ENCODE measurements at places on chromosomes 6 and 20.

DNA sequence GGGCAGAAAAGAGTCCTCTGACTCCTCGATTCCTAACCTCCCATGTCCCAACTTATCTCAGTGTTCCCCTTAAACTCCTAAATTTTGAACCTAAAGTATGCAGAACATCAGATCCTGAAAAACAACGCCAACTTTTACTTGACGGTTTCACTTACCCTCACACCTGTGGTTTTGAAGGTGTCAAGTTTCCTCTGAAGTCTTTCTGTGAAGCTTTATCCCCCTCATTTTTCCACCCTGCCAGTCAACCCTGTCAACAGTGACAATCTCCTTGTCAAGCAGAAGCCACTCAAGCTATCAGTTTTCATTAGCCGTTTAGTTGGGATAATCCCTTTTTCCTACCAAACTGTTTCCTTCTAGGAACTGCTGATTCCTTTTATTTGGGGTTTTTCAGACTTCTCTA lies 245.4 kb upstream of the PREP start:
- no peak for DNase-seq

- DNase-seq = no peak
Observed at GRCh38 chr6:56961151-56961550, 6.2 kb downstream of the BEND6 start.

DNA sequence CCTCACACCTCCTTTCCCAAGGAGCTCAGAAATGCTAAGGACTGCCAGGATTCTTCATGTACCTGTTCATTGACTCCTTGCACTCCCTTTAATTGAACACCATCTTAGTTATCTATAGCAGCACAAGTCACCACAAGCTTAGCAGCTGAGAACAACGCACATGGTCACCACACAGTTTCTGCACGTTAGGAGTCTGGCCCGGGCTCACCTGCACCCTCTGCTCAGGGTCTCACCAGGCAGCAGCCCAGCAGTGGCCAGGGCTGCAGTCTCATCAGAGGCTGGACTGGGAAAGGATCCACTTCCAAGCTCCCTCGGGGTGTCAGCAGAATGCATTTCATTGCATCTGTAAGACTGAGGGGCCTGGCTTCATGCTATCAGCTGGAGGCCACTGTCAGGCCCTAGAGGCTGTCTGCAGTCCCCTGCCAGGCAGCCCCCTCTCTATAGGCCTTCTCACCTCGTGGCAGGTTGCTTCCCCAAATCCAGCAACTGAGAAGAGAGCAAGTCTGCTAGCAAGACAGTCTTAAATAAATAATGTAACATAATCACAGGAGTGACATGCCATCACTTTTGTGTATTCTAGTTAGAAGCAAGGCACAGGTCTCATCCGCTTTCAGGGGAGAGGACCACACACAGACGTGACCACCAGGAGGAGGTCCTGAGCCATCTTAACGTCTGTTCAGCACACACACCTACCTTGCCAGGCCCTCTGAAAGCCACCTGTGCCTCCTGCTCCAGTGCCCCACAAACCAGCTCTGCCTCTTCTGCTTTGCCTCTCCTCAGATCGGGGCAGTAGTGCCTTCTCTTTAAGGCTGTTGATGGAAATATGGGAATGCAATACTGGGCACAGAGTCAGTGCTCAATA lies 165.2 kb upstream of the CST7 start:
- no peak for DNase-seq

DNA sequence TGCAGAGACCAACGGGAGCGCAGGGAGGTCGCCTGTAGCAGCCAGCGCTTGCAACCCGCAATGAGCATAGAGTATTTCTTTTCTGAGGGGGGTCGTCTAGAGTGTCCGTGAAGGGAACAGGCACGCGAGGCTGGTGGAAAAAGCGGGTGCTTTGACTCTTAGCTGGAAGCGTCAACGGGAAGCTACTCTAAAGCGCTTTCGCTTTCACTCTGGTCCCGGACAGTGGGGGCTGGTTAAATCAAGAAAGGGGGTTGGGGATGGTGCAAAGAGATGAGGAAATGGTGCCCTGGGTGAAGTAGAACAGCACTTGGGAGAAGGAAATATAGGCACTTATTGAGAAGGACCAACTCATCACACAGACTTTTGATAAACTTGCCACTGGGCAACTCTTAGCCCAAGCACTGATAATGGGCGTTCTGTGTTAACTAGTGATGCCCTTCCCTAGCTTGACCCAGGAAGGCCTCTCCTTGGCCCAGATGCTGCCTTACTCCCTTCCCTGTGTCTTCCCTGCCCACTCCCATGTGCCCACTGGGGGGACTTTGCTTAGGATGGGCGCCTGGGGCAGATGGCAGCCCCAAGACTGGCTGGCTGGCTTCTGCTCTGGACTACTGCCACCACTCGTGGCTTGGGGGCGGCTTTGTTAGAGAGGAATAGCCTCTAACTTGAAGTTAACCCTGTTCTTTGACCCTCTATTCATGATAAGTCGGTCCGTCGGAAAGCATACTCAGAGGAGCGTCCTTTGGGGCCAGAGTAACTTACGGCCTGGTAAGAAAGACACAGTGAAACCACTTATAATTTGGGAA lies 585 bp downstream of the PSMB9 start:
- DNase-seq = no peak

GRCh38 chr6:41200901-41201763 lies at the start of gene TREML2:
TREML2 (minus strand) TSS chr6:41201149; CDS start chr6:41201008, 141 bp downstream.
- DNase-seq = no peak

- DNase-seq = peak; percentile 39
Observed at GRCh38 chr6:166365221-166365620, 17.5 kb downstream of the MPC1 start.

- no peak for DNase-seq
Observed at GRCh38 chr6:44120692-44121443, 6.4 kb downstream of the MRPL14 start.

GRCh38 chr6:105816847-105817246 lies 269.3 kb upstream of the PRDM1 start:
- no peak for DNase-seq

DNA sequence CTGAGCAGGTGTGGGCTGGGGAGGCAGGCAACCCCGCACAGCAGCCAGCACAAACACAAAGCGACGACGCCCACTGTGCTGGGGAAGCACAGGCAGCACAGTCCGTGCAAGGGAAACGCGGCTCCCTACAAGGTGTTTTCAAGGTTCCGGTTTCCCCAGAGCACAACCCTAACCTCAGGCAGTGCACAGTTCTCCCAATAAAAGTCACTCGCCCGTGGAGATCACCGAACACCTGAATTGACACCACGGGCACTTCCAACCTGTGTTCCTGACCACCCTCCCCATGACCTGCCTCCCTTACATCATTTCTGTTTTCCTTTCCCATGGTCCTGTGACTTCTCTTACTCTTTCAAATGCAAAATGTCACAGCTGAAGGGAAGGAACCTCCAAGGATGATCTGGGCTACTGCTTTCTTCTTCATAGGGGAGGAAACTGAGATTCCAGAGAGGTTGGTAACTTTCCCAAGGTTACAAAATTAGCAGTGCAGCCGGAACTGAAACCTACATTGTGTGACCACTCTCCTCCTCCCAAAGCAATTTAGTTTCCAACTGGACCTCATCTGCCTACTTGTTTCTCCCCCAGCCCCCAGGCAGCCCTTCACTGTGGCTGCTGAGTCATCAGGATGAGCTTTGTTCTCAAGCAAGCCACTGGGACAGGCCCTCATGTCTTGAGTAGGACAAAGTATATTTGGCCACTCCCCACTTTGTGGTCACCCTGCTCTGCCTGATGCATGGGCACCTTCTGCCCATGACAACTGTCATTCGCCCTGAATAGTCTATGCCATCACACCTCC lies 125.3 kb downstream of the ATXN1 start:
- peak; percentile 52 for DNase-seq

- DNase-seq = no peak
Observed at GRCh38 chr6:12149944-12150510, 137.9 kb downstream of the HIVEP1 start.

DNA sequence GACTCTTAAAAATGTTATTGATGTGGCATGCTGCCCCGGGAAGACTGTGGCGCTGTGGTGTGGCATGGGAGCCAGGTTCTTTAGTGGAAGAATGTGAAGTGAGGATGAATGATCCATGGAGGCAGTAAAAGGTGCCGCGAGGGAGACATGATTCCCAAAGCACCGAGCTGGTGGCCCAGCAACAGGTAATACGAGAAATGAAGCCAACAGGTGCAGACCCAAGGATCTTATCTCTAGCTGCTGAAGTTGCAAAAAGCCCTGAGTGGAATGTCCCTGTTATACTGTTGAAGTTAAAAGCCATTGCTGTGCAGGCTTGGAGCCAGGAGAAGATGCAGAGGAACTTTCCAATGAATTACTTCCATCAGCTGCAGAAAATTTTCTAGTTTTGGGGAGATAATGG lies 53.5 kb downstream of the OR2B6 start:
- DNase-seq = no peak

DNA sequence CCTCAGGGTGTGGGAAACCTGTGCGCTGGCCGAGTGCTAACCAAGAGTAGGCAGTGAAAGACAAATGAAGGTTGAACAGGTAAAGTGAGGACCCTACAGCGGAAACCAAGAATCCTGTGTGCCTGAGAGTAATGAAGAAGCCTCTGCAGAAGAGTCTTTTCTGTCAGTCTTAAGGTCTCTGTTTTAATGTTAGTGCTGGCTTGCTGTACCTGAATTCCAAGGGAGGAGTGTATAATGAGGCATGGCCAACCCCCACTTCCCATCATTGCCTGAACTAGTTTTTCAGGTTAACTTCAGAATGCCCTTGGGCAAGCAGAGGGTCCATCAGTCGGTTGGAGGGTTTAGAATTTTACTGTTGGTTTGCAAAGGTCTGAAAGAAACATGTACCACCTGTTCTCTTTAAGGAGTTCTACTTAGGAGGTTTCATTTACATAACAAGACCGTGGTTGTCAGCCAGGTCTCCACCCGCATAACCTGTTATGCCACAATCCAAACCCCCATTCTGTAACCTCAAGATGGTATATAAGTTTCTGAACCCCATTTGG lies 589 bp upstream of the PDCD2 start:
- no peak for DNase-seq

- no peak for DNase-seq
Observed at GRCh38 chr6:617456-618100, 39.3 kb downstream of the HUS1B start.

DNA sequence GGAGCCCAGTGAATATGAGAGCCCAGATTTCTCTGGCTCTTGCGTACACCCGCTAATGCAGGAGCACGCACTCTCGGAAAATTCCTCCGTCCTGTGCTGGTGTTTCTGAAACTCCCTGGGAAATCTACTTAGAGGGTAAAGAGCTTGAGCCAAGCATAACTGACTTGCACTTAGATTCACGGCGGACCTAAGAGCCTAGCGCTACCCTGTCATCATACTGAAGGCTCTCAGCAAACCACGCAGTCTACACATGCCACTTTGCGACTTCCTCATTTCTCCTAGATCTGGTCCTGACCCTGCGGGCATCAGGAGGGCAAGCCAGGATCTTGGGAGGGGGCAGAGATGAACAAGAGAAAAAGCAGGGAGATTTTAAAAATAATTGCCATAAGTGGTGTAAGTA lies 324.7 kb downstream of the CD83 start:
- no peak for DNase-seq

- DNase-seq = no peak
Observed at GRCh38 chr20:47133809-47134456, 222.6 kb downstream of the ZMYND8 start.

DNA sequence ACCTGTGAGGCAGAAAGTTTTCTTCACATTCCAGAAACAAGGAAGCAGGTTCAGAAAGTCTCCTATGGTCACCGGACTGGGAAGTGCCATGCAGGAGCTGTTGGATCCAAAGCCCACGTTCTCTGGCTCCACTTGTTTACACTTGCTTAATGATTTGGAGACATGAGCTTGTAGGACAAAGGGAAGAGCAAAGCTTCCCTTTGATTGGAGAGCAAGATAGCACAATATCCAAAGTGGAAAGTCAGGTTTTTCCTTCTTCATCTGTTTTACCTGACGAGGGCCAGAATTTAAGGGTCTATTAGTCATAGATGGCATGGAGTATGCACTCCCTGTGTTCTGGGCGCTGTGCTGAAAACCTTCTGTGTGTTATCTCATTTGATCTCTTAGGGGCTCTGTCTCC lies 81.2 kb downstream of the PDE7B start:
- DNase-seq = no peak

DNA sequence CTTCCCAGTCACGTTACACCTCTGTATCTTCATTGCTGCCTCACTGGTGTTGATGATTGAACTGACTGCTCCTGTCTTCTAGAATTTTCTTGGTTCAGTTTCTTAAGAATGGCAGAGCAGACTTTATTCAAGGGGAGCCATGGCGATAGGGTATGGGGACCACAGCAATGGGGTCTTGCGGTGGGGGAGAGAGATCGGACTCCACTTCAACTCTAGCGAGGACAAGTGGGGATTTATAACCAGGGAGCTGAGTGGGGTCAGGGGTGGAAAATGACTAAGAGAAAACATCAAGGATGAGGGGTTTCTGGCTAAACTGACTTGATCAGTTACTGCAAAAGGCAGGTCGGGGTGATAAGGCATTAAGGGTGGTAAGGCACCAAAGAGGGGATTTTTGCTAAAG lies 156.4 kb downstream of the CD83 start:
- no peak for DNase-seq

DNA sequence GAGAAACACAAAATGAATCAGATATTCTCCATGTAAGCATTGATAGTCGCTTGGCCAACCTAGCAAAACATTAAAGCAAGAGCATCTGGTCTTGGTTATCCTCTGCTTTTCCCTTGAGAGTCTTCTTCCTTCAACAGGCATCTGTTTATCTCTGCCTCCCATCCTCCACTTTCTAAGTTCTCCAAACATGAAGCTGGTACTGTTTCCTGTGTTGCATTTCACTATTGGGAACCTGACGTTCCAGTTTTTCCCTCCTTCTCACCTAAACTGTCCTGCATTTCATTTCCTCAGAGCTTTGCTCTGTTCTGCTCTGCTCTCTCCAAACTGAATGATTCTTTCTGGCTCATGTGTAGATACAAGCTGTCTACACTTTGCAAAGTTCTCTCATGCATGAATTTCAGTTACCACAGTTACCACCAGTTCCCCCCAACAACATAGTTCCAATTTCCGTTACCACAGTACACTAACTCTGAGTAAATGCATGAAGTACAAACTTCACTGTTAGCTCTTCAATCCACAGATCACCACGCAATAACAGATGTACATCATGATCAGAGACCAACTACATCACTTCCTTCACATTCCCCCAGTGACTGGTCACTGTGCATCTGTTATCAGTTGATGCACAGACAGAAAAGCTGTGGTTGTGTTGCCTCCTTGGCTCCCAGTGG lies 86.7 kb upstream of the F13A1 start:
- no peak for DNase-seq

DNA sequence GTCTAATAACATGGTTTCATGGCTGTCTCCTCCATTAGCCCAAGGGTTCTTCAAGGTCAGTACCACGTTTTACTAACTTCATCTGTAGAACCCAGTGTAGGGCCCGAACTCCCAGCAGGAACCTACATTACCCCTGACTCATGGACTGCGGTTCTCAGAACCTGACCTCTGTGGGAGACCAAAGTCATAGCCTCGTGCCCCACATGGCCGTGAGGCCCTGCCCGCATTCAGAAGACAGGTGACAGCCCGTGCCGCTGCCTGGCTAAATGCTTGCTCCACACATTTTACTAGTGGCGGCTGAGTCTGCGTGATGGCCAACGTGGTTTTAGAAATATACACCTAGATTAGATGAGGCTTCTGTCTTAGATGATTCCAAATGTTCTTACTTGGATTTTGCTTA lies 94.9 kb downstream of the CDH4 start:
- no peak for DNase-seq

- no peak for DNase-seq
Observed at GRCh38 chr6:136359851-136360250, 70.2 kb upstream of the BCLAF1 start.

GRCh38 chr20:58614984-58615760 lies 35.9 kb upstream of the STX16 start:
- no peak for DNase-seq

GRCh38 chr6:129671442-129672340 lies 38.3 kb downstream of the ARHGAP18 start:
- no peak for DNase-seq
